Upper lobe of left lung (tissue), 6 donors: ENCODE measurements at places on chromosomes 12 and 14. TPM values are rescaled to one million over a fixed set of nuclear protein-coding genes. Genes with fewer than 3 reads are reported as not detected.

The CFAP54 gene
- 23.0 TPM for total RNA-seq

The PLA2G1B gene
- total RNA-seq: 34.9 TPM

The TMEM132C gene
- total RNA-seq: 0.20 TPM

The PLXNC1 gene
- 14.1 TPM for total RNA-seq

The SYNE3 gene
- 18.2 TPM for total RNA-seq

The HEBP1 gene
- total RNA-seq: 70.9 TPM

The GNB3 gene
- 1.4 TPM for total RNA-seq

The LBHD2 gene
- total RNA-seq: not detected
